Subcutaneous preadipocyte (primary cell): ENCODE measurements at places on chromosomes 16 and 17. TPM values are rescaled to one million over a fixed set of nuclear protein-coding genes. Genes with fewer than 3 reads are reported as not detected.

Gene CD19
- not detected in 2 replicates for total RNA-seq

Gene KRTAP9-8
- not detected in 2 replicates for total RNA-seq

Gene COG8
- total RNA-seq: 36.0 and 45.2 TPM in 2 replicates

Gene CCL7
- 0.39 and 2.2 TPM in 2 replicates for total RNA-seq

Gene ZFPM1
- total RNA-seq: 1.5 and 2.2 TPM in 2 replicates
